Cardiac muscle cell (in vitro differentiated cells and primary cell): ENCODE measurements at places on chromosomes 12 and 14. TPM values are rescaled to one million over a fixed set of nuclear protein-coding genes. Genes with fewer than 3 reads are reported as not detected.
A peak's percentile ranks its signal among the peaks of the same experiment; 100 is the strongest.

DNA sequence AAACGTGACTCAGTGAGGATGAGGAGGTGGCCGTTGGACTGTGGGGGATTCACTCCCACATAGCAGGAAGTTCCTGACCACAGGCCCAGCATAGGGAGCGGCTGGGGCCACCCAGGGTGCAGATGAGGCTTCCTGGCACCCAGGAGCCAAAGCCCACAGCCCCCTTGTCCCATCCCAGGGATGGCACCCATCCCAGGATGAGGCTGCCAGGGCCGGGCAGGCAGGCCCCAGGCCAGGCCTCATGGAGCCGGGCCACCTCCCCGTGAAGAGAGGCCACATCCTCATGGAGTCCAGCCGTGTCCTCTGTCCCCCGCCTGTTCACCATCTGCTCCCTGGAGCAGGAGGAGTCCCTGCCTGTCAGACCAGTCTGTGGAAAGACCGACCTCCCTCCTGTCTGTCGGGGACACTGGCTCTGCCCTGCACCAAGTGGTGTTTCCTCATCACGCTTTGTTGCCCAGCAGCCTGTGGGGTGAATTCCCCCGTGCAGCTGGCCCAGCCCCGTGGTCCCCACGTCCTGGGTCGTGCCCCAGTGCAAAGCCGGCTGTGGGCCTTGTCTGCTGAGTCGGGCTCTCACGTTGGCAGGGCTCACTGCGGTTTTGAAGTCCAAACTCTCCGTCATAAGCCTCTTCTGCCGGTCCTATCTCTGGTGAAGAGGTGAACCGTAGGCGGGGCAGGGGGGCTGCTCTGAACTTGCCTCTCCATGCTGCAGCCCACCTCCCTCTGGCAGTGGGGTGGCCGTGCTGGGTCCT is 24.5 kb downstream of the MMP17 start:
- no peak overlapping the region for H3K4me3 ChIP-seq
- no peak overlapping the region for H3K27ac ChIP-seq
- H3K27me3 ChIP-seq, result no peaks in the 10 kb centered on the region
- no peaks in the 10 kb centered on the region for H3K36me3 ChIP-seq
- no peak for DNase-seq
- no peaks in the 10 kb centered on the region for H3K4me1 ChIP-seq

GRCh38 chr12:113298861-113299545 is 35.9 kb downstream of the SLC8B1 start:
- H3K4me1 ChIP-seq, result no peaks in the 10 kb centered on the region
- no peaks in the 10 kb centered on the region for H3K36me3 ChIP-seq
- H3K4me3 ChIP-seq, result no peak overlapping the region
- H3K27me3 ChIP-seq, result no peaks in the 10 kb centered on the region
- no peak overlapping the region for H3K27ac ChIP-seq

GRCh38 chr12:130617219-130617618 is 98.9 kb downstream of the RIMBP2 start:
- H3K4me3 ChIP-seq, result no peak overlapping the region
- H3K36me3 ChIP-seq, result no peaks in the 10 kb centered on the region
- peak overlapping the region; percentile 21 for H3K27ac ChIP-seq
- no peaks in the 10 kb centered on the region for H3K27me3 ChIP-seq
- DNase-seq, result peak; percentile 2

DNA sequence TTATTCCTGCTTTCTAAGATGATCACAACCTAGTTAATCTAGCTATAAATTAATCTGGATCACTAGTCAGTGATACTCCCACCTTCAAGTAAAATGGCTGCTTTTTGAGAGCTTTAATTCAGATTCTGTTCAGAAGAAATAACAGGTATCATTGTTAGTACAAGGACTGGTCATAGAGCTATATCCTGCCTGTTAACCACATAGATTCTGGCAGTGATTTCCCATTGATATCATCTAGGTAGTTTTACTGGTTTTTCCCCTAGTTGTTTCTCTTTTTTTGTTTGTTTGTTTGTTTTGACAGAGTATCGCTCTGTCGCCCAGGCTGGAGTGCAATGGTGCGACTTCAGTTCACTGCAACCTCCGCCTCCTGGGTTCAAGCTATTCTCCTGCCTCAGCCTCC is 39.0 kb upstream of the HIF1A start:
- no peak overlapping the region for H3K4me3 ChIP-seq

GRCh38 chr12:111311011-111311410 is 57.9 kb downstream of the PHETA1 start:
- no peak overlapping the region for H3K4me3 ChIP-seq
- no peaks in the 10 kb centered on the region for H3K27me3 ChIP-seq
- no peak overlapping the region for H3K27ac ChIP-seq
- no peak for DNase-seq
- H3K4me1 ChIP-seq, result no peaks in the 10 kb centered on the region
- H3K36me3 ChIP-seq, result no peaks in the 10 kb centered on the region

DNA sequence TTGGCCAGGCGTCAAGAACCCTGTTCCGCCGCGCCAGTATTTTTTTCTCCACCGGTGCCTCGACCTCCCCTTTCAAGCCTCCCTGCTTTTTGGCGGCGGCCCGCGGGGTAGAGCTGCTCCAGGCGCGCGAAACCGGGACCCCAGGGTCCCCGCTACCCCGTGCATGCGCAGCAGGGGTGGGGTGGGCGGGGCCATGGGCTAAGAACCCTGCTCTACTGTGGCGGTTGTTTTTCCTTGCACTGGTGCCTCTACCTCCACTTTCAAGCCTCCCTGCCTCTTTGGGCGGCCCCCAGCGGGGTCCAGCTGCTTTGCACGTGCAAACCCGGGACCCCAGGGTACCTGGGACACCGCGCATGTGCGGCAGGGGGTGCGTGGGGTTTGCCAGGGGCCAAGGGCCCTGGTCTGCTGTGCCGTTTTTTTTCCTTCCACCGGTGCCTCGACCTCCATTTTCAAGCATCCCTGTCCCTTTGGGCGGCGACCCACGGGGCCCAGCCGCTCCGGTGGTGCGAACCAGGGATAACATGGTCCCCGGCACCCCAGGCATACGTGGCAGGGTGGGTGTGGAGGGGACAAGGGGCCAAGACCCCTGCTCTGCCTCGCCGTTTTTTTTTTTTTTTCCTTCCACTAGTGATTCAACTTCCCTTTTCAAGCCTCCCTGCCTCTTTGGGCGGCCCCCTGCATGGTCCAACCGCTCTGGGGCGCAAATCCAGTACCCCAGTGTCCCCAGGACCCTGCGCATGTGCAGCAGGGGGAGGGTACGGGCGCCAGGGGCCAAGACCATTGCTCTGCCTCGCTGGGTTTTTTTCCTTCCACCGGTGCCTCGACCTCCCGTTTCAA is 326.8 kb downstream of the ALG10 start:
- H3K27me3 ChIP-seq, result no peaks in the 10 kb centered on the region
- no peak for DNase-seq
- no peak overlapping the region for H3K4me3 ChIP-seq
- H3K36me3 ChIP-seq, result no peaks in the 10 kb centered on the region
- H3K27ac ChIP-seq, result no peak overlapping the region

DNA sequence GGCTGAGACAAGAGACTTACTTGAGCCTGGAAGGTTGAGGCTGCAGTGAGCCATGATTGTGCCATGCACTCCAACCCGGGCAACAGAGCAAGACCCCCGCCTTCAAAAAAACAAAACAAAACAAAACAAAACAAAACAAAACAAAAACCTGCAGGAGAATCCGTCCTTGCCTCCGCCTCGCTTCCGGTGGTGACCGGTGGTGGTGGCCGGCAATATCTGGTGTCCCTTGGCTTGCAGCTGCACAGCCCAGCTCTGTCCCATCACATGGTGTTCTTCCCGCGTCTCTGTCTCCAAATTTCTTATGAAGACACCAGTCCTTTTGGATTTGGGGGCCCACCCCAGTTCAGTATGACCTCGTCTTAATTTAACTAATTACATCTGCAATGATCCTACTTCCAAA is 10.0 kb downstream of the SMIM41 start:
- peaks cover 12% of the 10 kb centered on the region for H3K27me3 ChIP-seq
- DNase-seq, result no peak

DNA sequence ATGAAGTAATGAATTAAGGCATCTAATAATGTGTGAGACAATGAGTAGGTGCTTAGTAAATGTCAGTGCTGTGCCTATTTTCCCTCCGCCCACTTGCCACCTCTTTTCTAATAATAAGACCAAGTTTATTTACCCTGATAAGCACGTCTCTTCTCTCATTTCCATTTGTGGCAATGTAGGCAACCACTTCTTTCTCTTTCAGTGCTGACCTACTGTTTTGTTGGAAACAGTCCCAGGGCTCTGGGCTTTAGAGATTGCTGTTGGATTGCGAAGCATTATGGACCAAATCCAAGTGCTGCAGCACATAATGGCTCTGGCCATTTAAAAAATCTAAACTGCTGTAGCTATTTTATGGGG is 141.3 kb upstream of the PLEKHG7 start:
- no peaks in the 10 kb centered on the region for H3K36me3 ChIP-seq
- no peak overlapping the region for H3K27ac ChIP-seq
- peaks cover 6% of the 10 kb centered on the region for H3K4me1 ChIP-seq
- H3K27me3 ChIP-seq, result no peaks in the 10 kb centered on the region
- H3K4me3 ChIP-seq, result no peak overlapping the region

DNA sequence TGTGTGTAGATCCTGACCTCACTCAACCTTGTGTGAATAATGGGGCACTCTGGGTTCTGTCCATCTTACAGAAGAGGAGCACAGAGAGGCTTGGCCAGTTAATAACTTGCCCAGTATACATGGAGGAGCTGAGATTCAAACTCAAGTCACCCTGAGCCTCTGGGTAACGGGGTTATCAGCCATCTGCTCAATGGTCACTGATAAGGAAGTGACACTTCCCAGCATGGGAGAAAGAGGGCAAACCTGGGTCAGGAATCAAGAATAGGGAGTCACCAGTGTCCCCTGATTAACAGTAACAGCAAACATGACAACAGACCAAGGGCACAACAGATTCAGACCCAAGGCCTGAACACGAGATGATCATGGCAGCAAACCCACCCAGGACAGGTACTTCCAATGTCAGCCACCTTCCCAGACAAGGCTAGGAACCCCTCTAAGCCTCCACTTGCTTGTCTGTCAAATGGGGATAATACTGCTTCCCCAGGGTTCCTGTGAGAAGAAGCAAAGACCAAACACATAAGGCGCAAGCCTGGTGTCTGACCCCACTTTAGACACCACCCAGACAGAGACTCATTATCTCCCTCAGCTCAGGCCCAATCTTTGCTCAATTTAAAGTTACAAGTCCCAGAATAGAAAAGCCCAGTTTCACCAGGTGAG is 3.6 kb downstream of the CCDC85C start:
- no peaks in the 10 kb centered on the region for H3K36me3 ChIP-seq
- no peak overlapping the region for H3K27ac ChIP-seq
- no peak overlapping the region for H3K4me3 ChIP-seq
- DNase-seq, result no peak
- H3K27me3 ChIP-seq, result no peaks in the 10 kb centered on the region

- peaks cover 31% of the 10 kb centered on the region for H3K36me3 ChIP-seq
- H3K27ac ChIP-seq, result no peak overlapping the region
- no peaks in the 10 kb centered on the region for H3K27me3 ChIP-seq
- peaks cover 8% of the 10 kb centered on the region for H3K4me1 ChIP-seq
- no peak for DNase-seq
- no peak overlapping the region for H3K4me3 ChIP-seq
Observed at GRCh38 chr12:130965668-130966067, 12.0 kb downstream of the ADGRD1 start.

The SYCP3 gene
- total RNA-seq, result not detected in 2 replicates

The CSAD gene
- 11.4 and 29.4 TPM in 2 replicates for total RNA-seq

The CLECL1 gene
- not detected in 2 replicates for total RNA-seq
